ENCODE measurements at places on chromosomes 5 and 9. TPM values are rescaled to one million over a fixed set of nuclear protein-coding genes. Genes with fewer than 3 reads are reported as not detected.
A peak's percentile ranks its signal among the peaks of the same experiment; 100 is the strongest.

GRCh38 chr5:55868846-55869245 lies 17.7 kb downstream of the IL31RA start:
- no peak for DNase-seq

DNA sequence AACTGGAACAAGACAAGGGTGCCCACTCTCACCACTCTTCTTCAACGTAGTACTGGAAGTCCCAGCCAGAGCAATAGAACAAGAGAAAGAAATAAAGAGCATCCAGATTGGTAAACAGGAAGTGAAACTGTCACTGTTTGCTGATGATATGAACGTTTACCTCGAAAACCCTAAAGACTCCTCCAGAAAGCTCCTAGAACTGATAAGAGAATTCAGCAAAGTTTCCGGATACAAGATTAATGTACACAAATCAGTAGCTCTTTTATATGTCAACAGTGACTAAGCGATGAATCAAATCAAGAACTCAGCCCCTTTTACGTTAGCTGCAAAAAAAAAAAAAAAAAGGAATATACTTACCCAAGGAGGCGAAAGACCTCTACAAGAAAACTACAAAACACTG lies 306.6 kb downstream of the PLK2 start:
- no peak for DNase-seq

DNA sequence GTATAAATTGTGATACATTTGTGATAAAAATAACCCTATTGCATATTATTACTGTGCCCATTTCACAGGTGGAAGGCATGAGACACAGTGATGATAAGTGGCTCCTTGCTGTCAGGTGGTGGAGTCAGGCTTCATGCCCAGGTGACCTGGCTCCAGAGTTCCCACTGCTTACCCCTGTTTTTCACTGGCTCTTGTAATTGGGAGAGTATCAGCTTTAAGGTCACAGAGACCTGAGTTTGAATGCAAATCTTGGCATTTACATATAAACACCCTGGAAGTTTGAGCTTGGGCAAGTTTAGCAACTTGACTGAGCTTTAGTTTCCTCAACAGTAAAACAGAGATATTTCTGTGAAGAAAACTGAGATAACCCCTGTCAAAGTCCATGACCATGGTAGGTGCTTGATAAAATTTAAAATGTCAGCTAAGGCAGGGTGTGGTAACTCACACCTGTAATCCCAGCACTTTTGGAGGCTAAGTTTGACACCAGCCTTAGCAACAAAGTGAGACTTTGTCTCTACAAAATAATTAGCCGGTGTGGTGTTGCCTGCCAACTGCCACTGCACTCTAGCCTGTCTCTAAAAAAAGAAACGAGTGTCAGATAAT lies 29.2 kb downstream of the MAT2B start:
- DNase-seq = no peak

DNA sequence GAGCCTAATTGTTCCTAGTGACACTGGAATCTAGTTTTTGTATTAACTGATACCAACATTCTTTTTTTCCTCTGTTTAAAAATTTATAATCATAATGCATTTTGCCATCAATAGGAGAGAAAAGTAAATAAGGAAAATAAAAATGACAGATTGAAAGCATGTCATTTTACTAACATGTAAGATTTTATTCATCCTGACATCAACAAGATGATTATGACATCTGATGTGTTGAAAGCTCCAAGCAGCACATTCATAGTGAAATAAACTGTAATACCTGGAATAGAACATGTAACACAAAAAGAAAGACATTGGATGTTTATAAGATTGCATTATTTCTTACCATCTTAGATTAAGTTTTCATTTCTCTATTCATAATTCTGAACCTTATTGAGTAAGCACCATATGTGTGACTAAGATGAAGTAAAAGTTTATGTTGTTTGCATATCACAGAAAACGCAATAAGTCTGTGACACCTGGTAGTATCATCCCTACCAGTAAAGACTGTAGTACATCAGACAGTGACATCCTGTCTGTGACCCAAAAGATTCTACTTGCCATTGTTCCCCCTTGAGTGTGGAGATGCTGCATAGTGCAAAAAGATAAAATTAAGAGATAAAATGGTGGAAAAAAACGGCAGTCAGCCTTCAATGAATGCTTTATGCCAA lies 225.6 kb downstream of the PCSK5 start:
- no peak for DNase-seq

Gene TIGD6
- polyA plus RNA-seq = 4.4 TPM

GRCh38 chr9:135711881-135712280 lies 9.9 kb downstream of the KCNT1 start:
- DNase-seq = no peak

DNA sequence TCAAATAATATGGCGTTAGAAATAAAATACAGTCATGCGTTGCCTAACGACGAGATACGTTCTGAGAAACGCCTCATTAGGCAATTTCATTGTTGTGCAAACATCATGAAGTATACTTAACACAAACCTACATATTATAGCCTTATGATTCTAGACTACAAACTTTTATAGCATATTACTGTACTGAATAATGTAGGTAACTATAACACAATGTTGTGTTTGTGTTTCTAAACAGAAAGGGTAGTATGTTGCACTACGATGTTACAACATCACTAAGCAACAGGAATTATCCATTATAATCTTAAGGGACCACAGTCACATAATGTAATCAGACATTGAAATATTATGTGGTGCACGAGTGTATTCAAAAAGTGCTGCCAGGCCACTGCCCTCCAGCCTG lies 3.0 kb upstream of the SMC2 start:
- peak; percentile 55 for DNase-seq

Gene TNFSF15
- polyA plus RNA-seq = 22.6 TPM

- DNase-seq = no peak
Observed at GRCh38 chr5:140823475-140823874, 2.1 kb downstream of the PCDHA5 start.

DNA sequence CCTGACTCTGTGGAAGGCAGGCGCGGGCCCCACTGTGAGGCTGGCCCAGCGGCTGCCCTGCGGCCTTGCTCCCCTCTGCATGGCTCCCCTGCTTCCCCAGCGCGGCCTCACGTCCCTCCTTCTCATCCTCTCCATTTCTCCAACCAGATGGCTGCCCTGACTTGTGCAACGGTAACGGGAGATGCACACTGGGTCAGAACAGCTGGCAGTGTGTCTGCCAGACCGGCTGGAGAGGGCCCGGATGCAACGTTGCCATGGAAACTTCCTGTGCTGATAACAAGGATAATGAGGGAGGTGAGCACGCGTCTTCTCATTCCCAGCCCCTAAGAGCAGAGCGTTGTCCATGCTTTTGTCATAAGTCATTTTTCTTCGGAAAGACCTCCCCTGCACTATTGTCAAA lies 129.0 kb upstream of the WWC1 start:
- DNase-seq = no peak

DNA sequence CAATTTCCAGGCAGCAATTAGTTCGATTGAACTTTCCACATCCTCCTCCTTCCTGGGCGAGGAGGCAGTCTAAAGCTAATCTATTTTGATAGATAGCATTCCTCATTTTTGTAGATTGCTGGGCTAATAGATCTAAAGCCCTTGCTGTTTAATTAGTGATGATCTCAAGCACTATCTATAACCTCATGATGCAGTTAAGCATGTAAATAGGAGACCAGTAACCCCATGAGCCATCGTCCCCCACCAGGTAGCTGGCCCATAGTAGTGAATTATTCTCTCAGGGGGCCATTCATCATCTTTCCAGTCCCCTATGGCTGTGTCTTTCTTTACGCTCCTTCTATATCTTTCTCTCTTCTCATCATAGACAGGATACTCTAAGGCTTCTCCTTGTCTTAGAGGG lies 14.9 kb downstream of the CEL start:
- no peak for DNase-seq

Gene SLC25A2
- 0.26 TPM for polyA plus RNA-seq

Gene BRD3OS
- 22.6 TPM for polyA plus RNA-seq

Gene MYMK
- 0.37 TPM for polyA plus RNA-seq

DNA sequence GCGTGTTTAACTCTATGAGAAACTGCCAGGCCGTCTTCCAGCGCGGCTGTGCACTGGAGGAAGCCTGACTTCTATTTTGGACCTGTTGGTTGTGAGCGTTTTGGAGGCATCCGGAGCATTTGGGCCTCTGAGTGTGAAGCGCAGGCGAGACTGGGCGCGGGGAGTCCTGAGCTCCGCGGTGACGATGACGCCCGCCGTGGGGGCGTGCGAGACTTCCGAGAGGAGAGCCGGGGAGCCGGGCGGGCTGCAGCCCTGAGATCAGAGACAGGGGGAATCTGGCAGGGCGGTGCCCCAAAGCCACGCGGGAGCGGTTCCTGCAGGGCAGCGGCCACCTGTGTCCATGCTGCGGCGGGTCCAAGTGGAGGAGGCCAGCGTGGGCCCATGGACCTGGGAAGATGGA lies 47.4 kb downstream of the NTNG2 start:
- DNase-seq = no peak

DNA sequence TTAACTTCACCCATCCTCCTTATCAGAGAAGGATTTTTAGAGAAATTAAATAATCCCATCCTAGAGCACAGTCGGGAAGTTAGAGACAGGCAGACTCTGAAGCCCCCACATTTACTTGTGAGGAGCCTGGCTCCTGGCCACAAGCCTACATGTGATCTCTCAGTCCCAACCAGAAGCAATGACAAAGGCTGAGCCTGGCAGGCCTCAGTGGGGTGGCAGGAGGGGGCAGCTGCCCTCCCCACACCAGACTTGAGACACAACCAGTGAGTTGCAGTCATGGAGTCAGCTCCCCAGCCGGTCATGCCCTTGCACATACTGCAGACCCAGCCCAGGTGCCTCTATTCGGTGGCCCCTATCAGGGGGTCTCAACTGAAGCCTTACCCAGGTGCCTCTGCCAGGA lies 11.0 kb downstream of the NAIF1 start:
- no peak for DNase-seq

GRCh38 chr9:4894076-4894475 lies 91.0 kb upstream of the JAK2 start:
- DNase-seq = no peak

- DNase-seq = no peak
Observed at GRCh38 chr5:34854459-34855174, 15.7 kb downstream of the TTC23L start.

- no peak for DNase-seq
Observed at GRCh38 chr9:84615544-84615943, 54.0 kb upstream of the NTRK2 start.

Gene CFAP157
- polyA plus RNA-seq = 11.5 TPM

GRCh38 chr9:6098431-6098830 lies 83.0 kb upstream of the RANBP6 start:
- no peak for DNase-seq

Gene SLC34A1
- polyA plus RNA-seq = not detected

Gene ZNF658
- polyA plus RNA-seq = 6.9 TPM

DNA sequence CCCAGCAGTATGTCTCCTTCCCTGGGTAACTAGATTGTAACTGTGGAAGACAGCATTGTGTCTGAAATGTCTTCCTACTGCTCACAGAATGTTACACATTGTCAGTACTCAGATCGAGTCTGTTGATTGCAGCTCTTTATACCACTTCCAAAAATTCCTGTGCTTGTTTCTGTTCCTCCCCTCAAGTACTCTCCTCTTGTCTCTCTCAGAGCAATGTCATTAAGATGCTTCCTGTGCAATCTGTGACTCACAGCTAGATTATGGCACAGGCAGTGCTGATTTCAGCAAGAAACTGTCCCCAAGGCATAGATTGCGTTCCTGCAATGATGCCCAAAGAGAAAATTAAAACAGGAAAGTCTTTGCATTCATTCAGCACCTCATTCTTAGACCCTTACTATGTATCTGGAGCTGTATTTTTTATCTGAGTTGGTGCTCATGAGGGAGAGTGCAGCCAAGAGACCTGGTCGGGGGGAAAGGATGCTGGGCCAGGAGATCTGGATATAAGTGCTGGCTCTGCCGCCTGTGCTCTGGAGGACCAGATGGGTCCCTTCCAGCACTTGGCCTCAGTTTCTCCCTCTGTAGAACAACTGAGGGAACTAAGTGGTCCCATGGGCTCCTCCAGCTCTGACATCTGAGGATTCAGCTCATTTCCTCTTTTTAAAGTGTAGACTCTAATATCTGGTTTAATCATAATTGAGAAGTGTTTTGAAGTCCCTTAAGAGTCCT lies 40.8 kb upstream of the GNPDA1 start:
- DNase-seq = peak; percentile 28

DNA sequence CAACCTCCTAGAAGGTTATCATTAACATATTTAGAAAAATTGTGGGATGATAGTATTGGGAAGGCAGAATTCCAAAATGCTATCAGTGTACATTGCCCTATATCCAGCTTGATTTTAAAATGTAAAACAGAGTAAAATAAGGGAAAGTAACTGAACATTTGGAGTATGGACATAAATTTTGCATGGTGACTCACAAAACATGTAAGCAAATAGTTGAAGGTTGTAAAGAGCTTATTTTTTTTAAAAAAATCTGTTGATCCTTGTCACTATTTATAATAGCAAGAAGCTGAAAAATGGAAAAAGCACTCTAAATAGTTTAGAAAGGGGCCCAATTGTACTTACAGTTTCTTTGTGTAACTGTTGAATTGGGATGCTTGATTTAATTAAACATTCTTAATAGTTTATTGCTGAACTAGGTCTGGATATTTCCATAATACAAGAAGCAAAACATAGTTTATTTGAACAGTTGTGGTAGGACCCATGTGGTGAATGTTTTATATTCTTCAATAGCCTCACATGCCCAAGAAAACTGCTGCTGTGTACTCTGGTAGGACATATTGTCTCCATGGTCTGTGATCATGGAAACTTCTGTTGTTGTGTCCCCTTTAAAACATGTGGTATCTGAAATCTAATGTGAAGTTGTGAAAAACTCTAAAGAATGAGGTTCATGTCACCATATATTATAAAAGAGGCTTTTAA lies 82.4 kb downstream of the NNT start:
- no peak for DNase-seq
